ENCODE measurements at places on chromosomes 1 and 21. TPM values are rescaled to one million over a fixed set of nuclear protein-coding genes. Genes with fewer than 3 reads are reported as not detected.

IGSF9 gene
- not detected for total RNA-seq

HRNR gene
- total RNA-seq = not detected

MAP3K7CL gene
- total RNA-seq = 4.7 TPM

KDF1 gene
- total RNA-seq = 1.2 TPM

SLC35D1 gene
- 9.1 TPM for total RNA-seq

MYCL gene
- 0.50 TPM for total RNA-seq

KRTAP7-1 gene
- not detected for total RNA-seq

HIVEP3 gene
- 5.4 TPM for total RNA-seq

OR2L5 gene
- not detected for total RNA-seq

GRCh38 chr1:223347583-223347982 is 16.4 kb downstream of the SUSD4 start:
- no peak overlapping the region for H3K27ac ChIP-seq
- no peaks in the 10 kb centered on the region for H3K4me1 ChIP-seq
- H3K4me3 ChIP-seq = no peak overlapping the region
- no peaks in the 10 kb centered on the region for H3K27me3 ChIP-seq
- H3K36me3 ChIP-seq = no peaks in the 10 kb centered on the region

DNA sequence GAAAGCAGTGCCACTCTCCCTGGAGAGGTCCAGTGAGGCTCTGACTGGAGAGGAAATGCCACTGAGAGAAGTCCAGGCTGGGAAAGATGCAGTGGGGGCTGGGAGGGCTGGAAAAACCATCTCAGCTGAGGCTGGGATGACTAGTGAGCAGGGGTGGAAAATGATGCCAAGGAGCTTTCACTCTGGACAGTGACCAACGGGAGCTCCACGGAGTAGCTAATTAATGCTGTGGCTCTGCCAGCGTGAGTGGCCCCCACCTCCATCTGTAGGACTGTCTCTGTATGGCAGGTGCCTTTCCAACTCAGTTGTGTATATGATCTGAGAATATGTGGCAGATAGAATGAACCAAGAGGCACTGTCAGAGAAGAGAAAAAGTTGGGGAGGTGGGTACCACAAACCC is 86.7 kb downstream of the DDX20 start:
- no peaks in the 10 kb centered on the region for H3K36me3 ChIP-seq
- no peak for DNase-seq
- no peaks in the 10 kb centered on the region for H3K27me3 ChIP-seq
- H3K27ac ChIP-seq = no peak overlapping the region

DNA sequence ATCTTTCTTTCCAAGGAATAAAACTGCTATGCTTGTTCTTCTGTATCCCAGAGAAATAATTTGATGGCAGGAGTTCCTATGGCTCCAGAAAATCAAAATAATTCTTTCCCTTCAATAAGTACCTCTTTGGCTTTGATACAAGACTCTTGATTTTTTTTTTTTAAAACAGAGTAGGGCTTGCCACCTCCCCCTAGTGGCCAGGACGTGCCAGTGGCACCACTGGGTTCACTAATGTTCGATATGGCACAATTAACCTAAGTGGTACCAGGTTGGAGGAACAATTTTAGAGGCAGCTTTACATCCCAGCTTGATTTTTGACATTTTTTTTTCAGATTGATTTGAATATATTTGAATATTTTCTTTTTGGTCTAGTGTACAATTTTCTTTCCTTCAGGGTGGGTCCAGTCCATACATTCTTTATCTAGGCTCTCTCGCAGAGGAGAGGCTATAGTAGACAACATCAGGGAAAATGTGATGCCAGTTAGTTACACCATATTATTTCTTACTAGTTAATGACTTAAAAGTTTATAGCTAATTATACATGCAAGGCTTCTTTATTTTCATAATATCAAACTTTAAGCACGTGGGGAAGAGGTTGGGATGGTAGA is 330.9 kb downstream of the S1PR1 start:
- peak; percentile 63 for DNase-seq
- H3K27me3 ChIP-seq = no peaks in the 10 kb centered on the region
- H3K4me1 ChIP-seq = no peaks in the 10 kb centered on the region
- no peak overlapping the region for H3K27ac ChIP-seq
- H3K4me3 ChIP-seq = no peak overlapping the region

DNA sequence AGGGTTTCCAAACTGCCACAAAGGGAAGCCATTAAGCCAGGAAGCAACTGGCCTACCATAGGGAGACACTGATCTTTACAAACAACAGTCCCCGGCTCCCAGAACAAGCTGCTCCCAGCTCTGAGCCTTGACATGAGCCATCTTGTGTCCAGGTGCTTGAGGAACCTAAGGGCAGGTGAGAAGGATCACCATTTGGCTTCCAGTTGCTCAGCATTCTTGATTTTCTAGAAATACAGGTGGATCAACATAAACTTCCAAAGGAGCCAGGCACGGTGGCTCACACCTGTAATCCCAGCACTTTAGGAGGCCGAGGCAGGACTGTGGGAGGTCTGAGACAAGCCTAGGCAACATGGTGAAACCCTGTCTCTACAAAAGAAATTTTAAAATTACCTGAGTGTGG is 21.6 kb downstream of the ZBTB17 start:
- H3K4me1 ChIP-seq = peaks cover 72% of the 10 kb centered on the region
- DNase-seq = no peak
- no peak overlapping the region for H3K4me3 ChIP-seq
- peaks cover 24% of the 10 kb centered on the region for H3K36me3 ChIP-seq
- H3K27ac ChIP-seq = peak overlapping the region; percentile 17

GRCh38 chr1:62034790-62035189 is 159.9 kb upstream of the L1TD1 start:
- H3K4me1 ChIP-seq = no peaks in the 10 kb centered on the region
- H3K36me3 ChIP-seq = peaks cover 4% of the 10 kb centered on the region
- no peak overlapping the region for H3K27ac ChIP-seq
- DNase-seq = no peak

DNA sequence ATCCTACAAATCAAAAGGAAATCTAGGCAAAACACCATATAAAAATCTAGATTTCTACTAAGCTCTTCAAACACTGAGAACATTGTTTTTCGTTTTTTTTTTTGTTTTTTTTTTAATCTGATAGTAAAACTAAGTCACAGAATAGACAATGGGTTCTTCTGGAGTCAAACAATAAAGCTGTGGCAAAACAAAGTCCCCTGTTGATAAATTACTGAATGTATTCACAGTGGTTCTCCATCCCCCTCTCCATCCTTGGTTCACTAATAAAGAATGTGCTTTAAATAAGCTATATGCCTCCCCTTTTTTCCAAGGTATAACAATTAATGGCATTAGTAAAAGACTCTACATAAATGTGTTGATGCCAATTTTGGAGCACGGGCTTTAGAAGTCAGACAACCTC is 16.7 kb upstream of the ATP1B1 start:
- no peak overlapping the region for H3K27ac ChIP-seq
- H3K36me3 ChIP-seq = no peaks in the 10 kb centered on the region
- H3K4me3 ChIP-seq = no peak overlapping the region
- DNase-seq = no peak

- no peak for DNase-seq
- H3K4me3 ChIP-seq = no peak overlapping the region
- H3K4me1 ChIP-seq = no peaks in the 10 kb centered on the region
Measured at GRCh38 chr1:38111589-38111988, 65.0 kb upstream of the POU3F1 start.

DNA sequence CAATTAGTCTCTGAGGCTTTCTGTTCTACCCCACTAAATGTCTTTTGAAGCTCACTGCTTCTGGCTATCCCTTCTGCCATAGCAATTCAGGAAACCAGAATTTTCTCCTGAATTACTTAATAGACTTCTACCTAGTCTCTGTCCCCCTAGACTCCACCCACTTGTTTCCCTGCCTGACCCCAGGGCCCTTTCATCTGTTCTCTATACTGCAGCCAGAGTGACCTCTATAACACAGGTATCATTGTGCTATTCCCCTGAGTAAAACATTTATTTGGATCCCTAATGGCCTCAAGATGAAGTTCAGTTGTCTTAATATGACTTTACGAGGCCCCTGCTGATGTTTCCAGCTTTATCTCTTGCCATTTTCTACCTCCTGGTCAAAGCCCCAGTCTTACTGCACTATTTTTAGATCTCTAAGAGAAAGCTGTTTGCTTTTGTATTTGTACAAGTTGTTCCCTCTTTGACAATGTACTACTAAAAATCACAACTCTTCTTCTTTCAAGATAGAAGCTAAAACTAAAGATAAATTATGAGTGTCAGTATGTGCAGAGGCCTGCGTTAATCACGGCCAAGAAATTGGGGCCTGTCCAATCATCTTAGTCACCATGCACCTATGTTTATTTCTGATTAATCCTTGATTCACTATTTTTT is 54.5 kb downstream of the ATP1B1 start:
- H3K36me3 ChIP-seq = no peaks in the 10 kb centered on the region
- DNase-seq = no peak
- no peaks in the 10 kb centered on the region for H3K27me3 ChIP-seq
- H3K27ac ChIP-seq = no peak overlapping the region
- H3K4me3 ChIP-seq = no peak overlapping the region
- no peaks in the 10 kb centered on the region for H3K4me1 ChIP-seq

DNA sequence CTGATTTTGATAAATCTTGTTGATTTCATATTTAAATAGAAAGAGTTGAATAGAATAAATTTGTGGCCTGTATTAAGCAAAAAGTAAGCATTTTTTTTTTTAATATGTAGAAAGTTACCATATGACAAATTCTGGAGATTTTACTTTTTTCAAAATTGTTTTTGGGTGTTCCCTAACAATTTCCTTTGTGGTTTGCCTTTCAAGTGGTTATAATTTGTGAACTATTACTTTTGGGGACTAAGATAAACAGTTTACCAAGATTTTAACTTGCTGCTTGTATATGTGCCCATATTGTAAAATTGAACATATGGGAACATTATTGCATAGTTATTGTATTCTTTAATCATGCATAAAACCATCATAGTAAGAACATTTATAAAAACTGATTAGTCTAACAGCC is 34.6 kb downstream of the SLC30A7 start:
- peaks cover 30% of the 10 kb centered on the region for H3K4me1 ChIP-seq
- no peak for DNase-seq
- H3K27ac ChIP-seq = no peak overlapping the region
- peak overlapping the region; percentile 12 for H3K4me3 ChIP-seq
- peaks cover 14% of the 10 kb centered on the region for H3K36me3 ChIP-seq
- H3K27me3 ChIP-seq = no peaks in the 10 kb centered on the region

DNA sequence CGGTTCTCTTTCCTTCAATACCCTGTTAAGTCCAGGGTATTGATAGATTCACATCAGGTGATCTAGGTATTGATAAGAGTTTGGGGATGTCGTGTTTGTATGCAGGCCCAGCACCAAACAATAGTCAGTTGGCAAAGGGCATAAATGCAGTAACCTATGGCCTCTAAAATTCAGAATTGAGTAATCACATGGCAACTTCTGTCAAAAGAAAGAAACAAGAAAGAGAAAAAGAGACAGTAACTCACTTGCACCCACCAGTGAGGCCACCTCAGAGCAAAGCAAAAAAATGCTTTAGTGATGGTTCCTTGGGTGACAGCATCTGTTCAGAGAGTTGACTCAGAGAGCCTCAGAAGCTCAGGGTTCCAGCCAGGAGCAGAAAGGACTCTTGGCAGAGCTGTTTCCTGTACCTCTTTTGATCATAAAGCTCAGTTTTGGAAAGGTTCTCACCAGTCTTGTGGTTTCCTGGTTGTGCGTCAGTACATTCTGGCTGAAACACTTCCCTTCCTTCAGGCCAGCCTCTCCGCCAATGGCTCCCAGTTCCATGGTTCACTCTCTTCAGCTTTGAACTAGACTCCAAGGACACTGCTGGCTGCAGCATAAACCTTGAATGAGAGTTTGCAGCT is 70.1 kb upstream of the GORAB start:
- no peak overlapping the region for H3K27ac ChIP-seq
- no peaks in the 10 kb centered on the region for H3K27me3 ChIP-seq
- no peaks in the 10 kb centered on the region for H3K36me3 ChIP-seq
- DNase-seq = no peak
- no peak overlapping the region for H3K4me3 ChIP-seq

GRCh38 chr1:41599912-41600311 is 115.4 kb upstream of the EDN2 start:
- H3K36me3 ChIP-seq = no peaks in the 10 kb centered on the region
- H3K4me1 ChIP-seq = no peaks in the 10 kb centered on the region
- no peak overlapping the region for H3K27ac ChIP-seq
- no peak for DNase-seq
- H3K27me3 ChIP-seq = no peaks in the 10 kb centered on the region

DNA sequence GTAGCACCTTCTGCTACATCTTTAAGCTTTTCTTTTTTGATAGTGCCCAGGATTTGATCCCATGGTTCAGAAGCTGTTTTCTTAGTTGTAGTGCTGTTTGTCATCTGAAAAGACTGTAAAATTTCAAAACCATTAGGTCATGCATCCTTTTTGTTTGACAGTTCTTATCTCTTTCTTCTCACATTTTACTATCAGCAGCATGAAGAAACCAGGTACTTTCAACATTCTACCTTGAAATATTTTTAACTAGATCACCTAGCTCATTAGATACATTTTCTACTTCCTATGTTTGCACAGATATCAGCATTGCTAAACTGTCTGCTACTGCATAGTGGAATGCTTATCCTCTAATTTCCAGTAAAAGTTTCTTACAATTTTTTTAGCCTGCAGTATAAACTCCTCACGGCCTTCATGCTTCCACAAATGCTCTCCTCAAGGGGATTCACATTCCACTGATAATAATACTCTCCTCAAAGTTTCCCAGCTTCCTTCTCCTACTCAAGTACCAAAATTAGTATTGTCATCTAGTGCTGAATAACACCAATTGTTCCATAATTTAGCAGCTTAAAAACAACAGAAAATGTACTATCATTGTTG is 243.9 kb upstream of the ZRANB2 start:
- no peaks in the 10 kb centered on the region for H3K4me1 ChIP-seq
- no peak overlapping the region for H3K4me3 ChIP-seq
- no peaks in the 10 kb centered on the region for H3K27me3 ChIP-seq
- no peak overlapping the region for H3K27ac ChIP-seq
- H3K36me3 ChIP-seq = no peaks in the 10 kb centered on the region
- no peak for DNase-seq

- no peaks in the 10 kb centered on the region for H3K36me3 ChIP-seq
- no peak overlapping the region for H3K27ac ChIP-seq
- H3K27me3 ChIP-seq = peaks cover 23% of the 10 kb centered on the region
- DNase-seq = no peak
- H3K4me3 ChIP-seq = no peak overlapping the region
Measured at GRCh38 chr1:204826970-204827369, 43.7 kb upstream of the NFASC start.

DNA sequence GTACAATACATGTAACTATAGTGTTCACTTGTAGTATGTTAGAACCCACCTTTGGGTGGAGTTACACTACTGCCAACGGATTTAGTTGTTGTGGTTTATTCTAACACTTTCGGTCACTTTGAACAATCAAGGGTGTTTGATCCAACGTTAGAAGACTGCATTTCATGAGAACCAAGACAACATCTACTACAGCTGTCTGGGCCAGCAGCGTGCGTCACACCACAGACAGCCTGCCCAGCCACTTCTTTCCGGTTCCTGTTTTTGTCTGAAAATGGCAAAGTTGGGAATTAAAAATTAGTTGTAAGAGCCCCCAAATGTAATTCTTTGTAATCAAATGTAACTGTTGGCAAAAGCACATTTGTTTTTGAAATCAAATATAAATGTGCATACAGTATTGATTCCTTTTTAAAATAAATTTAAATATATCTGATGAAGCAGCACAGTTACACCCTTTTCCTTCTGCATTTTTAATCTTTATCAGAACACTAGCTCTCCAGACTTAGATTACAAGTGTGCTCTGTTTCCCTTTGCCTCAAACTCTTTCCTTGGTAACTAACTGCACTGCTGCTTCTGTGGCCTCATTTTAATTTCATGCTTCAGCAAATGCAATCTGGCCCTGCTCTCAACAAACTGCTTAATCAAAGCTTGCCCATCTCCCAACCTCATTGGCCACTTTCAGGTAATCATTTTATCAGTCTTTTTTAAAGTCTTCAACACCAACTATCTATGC is 86.6 kb upstream of the DPH5 start:
- H3K4me3 ChIP-seq = no peak overlapping the region
- no peaks in the 10 kb centered on the region for H3K36me3 ChIP-seq
- peak overlapping the region; percentile 58 for H3K27ac ChIP-seq
- no peaks in the 10 kb centered on the region for H3K27me3 ChIP-seq

Data from CD4-positive, alpha-beta T cell (primary cell).